ENCODE measurements at places on chromosomes 2 and 18. TPM values are rescaled to one million over a fixed set of nuclear protein-coding genes. Genes with fewer than 3 reads are reported as not detected.

Gene MEMO1
- polyA plus RNA-seq, result 37.4 TPM

Gene ERFE
- 4.5 TPM for polyA plus RNA-seq

Gene CD226
- 4.1 TPM for polyA plus RNA-seq

Gene SLC19A3
- polyA plus RNA-seq, result 7.4 TPM

Gene CRYBA2
- polyA plus RNA-seq, result not detected

Gene SLC5A7
- polyA plus RNA-seq, result 0.71 TPM

Gene C1QL2
- not detected for polyA plus RNA-seq

- DNase-seq, result no peak
Measured at GRCh38 chr2:231795525-231796327, 9.5 kb downstream of the COPS7B start.

GRCh38 chr18:75592527-75592926 lies 165.0 kb upstream of the SMIM21 start:
- no peak for DNase-seq

GRCh38 chr2:222609381-222609780 lies 46.5 kb downstream of the FARSB start:
- DNase-seq, result no peak

GRCh38 chr18:11923450-11923849 lies 15.3 kb upstream of the MPPE1 start:
- DNase-seq, result no peak

DNA sequence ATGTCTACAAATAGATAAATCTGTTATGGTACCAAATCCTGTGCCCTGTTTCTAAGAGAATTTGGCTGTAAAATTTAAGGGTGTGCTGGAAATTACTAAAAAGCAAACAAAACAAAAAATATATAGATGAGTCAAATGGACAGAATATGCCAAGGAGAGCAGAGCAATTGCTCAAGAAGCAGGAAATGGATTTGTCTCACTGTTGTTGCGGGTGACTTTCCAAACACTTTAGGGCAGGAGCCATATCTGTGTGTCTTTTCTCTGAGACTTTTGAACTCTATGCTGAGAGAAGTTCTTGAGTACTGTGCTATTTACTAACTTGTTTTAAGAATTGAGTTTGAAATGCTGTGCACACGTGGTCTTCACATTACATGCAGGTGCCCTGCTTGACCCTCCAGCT lies 221.7 kb downstream of the PHLPP1 start:
- no peak for DNase-seq

GRCh38 chr2:241734208-241734466 lies 293 bp upstream of the D2HGDH start:
- no peak for DNase-seq

DNA sequence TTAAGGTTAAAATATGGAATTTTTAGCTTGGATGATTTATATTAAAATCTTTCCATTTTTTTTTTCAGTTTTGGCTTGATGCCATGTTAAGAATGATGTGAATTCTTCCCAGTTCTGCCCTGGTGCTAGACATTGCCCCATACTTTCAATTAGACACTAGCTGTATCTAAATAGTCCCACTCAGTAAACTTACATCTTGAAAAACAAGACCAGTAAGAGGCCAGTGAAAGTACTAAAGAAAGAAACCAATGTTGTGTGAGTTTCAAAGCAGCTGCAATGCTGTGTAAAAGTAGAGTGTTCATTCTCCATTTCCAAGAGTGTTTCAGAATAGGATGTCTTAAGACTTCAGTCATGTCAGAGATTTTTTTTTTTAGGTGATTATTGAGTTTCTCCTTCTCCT lies 40.0 kb upstream of the CYBRD1 start:
- no peak for DNase-seq

DNA sequence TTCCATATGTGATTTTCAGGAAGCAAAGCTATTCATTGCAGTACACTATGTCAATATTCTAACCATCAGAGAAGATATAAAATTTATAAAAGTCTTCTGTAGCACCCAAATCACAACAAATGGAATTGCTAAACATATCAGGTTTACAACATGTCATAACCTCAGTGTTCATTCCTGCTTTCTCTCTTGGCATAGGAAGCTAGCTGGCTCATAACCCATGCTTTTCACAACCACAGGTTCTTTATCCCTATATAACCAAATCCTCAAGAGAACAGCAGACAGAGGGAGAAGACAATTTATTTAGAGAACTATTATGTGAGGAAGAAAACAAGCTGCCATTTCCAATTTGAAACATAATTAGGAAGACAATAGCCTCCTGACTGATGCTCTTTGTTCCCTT lies 997.0 kb upstream of the ACVR2A start:
- DNase-seq, result no peak

- no peak for DNase-seq
Measured at GRCh38 chr2:127158614-127159290, 51.8 kb upstream of the BIN1 start.

DNA sequence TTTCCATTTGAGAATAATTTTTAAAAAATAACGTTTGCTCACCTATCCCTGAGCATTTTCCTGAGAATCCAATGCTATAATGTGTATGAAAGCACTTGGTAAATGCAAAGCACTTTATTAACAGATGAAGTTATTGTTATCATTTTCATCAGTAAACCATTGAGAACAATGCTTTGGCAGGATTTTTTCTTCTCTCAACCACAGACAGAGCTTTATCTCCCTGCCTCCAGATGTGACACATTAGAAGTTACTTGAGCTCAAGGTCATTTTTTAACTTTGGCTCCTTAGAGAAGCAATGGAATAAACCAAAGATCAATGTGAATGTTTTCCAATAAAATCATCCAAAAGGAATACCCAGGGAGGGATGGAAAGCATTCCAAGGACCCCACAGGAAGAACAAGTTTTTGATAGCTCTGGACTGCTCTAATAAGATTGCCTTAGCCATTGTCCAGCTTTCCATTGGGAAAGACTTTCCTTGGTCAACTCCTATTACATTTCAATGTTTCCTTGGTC lies 118.9 kb upstream of the NT5C1B start:
- no peak for DNase-seq

DNA sequence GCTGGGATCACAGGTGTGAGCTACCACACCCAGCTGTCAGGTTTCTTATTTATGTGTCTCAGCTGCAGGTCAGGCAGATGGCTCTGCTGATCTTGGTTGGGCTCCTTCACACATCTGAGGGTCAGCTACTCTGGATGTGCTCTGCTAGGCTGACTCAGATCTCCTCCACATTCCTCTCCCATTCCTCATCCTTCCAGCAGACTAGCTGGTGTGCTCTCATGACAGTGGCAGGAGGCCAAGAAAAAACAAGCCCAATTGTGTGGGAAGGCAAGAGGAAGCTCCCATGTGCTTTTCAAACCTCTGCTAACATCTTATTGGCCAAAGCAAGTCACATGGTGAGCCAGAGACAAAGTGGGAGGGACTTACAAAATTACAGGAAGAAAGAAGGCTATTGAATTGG lies 11.7 kb upstream of the MSH6 start:
- no peak for DNase-seq

- no peak for DNase-seq
Measured at GRCh38 chr2:98709535-98709934, 21.4 kb downstream of the MGAT4A start.

DNA sequence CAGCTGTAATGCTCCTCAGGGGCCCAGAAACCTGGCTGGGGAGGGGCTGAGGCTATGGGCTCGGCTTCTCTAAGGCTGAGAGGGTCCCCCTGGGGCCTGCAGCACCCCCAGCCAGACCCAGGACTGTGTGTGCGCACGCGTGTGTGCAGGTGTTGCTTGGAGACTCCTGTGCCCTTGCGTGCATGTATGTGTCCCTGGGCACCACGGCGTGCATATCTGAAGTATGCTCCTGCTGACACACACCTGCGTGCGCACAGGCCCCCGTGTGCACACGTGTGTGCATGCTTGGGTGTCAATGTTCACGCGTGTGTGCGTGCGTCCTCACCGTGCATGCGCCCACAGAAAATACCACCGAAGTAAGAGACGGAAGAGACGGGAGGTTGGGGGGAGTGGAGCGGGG lies 14.9 kb upstream of the ECEL1 start:
- DNase-seq, result no peak

DNA sequence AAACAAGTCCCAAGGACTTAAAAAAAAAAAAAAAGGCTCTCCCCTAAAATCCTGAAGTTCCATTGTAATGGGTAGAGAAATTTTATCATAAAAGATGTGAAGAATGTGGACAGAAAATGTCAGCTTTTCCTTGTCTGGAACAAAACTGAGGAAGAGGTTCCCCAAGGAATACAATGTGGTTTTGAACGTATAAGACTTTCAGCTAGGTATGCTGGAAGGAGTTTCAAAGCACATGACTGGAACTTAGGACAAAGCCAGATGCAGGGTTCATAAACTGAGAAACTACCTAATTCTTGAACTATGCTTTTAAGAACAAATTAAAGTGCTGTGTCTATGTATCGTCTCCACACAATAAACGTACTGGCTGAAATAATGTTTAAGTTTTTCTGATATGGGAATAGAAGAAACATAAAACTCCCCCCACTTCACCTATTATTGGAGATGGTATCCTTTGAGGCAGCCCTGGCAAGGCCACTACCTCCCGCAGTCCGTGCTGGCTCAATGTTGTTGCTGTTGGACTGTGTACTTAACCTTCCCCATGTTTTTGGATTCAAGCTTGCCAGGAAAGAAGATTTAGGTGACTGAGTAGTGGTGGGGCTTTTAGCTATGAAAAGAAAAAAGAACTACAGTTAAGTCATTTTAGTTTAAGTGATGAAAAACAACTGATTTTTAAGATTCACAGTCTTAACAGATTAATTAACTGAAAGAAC lies 84.2 kb upstream of the DNER start:
- no peak for DNase-seq

DNA sequence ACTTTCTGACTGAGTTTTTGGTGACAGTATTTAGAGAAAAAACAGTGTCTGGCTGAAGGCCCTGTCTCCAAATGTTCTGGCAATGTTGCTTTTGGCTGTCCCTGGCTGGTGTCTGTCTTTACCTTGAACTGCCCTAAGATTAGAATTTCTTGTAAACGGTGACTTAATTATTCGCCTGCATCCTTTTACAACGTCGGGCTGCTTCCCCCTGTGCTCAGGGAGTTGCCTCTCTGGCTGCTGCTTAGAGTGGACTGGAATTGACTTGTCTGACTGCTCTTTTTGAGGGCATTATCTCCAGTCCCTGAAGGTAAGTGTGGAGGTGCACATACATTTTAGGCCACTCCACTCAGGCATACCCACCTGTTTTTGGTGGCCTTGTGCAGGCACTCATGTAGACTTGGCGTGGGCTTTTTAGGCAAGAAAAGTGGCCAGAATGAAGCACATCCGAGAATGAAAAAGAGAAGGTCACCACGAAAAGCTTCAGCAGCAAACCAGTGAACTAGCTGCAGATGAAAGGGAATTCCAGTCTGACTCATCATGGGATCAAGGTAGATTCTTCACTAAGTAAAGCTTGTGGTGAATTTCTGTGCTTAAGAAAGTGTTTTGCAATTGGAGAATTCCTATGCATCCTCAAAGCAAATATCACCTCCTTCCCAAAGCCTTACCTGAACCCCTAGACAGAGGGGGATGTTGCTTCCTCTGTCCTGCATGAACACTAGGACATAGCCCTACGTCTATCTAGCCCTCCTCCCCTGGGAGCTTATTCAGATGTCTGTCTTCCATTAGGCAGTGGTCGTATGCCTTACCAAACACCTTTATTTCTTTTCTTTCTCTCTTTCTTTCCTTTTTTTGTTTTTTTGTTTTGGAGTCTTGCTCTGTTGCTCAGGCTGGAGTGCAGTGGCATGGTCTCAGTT lies 230.3 kb upstream of the TRIB2 start:
- DNase-seq, result no peak

DNA sequence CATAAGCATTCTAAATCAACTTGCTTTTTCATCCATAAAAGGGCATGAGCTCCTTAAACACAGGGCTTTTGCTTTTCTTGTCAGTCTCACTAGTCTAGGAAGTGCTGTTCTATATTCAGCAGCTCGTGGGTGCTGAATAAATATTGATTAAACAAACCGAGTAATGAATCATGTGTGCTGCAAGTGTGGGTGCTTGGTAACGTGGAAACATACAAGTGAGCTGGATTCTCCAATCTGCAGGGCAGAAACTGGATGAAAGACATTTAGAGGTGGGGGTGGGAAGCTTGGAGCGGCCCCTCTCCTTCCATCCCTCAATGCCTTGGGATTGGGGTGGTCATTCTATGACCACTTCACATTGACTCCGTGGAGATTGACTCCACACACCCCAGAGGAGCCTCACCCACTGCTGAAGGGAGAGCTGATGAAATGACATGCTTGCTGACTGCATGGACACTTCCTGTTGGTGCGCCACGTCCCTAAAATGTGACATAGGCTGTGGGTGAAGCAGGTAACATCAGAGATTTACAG lies 114.6 kb downstream of the DOCK10 start:
- no peak for DNase-seq

DNA sequence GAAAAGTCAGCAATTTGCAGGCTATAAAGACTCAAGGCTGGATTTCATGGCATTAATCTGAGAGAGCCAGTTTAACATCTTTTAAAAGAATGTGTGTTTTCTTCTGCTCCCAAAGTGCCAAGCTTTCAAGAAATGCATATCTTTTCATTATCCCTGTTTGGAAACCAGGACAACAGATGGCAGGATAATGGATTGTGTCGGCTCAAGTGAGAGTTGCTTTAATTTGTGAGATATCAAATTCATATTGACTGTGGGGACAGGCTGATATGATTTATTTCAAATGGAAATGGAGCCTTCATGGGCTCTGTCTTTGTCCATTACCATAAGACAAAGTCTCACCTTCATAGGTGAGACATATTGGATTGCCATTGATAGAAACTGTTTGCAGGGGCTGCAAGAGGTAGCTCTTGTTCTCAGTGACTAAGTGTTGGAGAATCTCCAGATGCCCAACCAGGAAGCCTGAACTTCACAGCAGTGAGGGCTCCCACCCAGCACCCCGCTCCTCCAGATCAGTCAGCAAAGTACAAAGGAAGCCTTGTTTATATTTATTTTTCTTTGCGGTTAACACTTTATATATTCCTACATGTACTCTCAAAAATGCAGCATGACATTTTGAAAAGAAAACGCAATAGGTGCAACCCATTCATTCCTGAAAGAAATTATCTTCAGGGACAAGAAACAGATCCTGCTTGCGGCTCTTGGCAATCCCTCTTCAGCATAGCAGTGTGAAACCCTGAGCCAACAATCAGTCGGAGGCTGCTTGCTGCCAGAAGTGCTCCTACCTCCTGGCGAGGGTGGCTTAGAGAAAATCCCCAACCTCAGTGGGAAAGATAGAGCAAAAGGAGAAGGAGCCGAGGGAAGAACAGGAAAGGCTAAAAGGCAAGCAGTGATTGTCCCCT lies 65.8 kb upstream of the ATL2 start:
- no peak for DNase-seq

- no peak for DNase-seq
Measured at GRCh38 chr2:50255931-50256330, 776.0 kb downstream of the NRXN1 start.

GRCh38 chr2:60492548-60492947 lies 60.9 kb downstream of the BCL11A start:
- no peak for DNase-seq

GRCh38 chr2:234025891-234026401 lies 24.6 kb upstream of the SPP2 start:
- no peak for DNase-seq

- no peak for DNase-seq
Measured at GRCh38 chr2:57937456-57937855, 109.2 kb upstream of the VRK2 start.

GRCh38 chr18:31241900-31242409 lies 76.0 kb upstream of the DSG1 start:
- DNase-seq, result no peak

GRCh38 chr2:187991389-187991788 lies 300.3 kb upstream of the GULP1 start:
- DNase-seq, result no peak

GRCh38 chr2:38504169-38504568 lies 98.6 kb downstream of the HNRNPLL start:
- DNase-seq, result no peak
